ENCODE measurements at places on chromosomes 2 and 18. TPM values are rescaled to one million over a fixed set of nuclear protein-coding genes. Genes with fewer than 3 reads are reported as not detected.
A peak's percentile ranks its signal among the peaks of the same experiment; 100 is the strongest.

REEP1 gene
- total RNA-seq, result not detected

CNRIP1 gene
- not detected for total RNA-seq

SPTBN1 gene
- total RNA-seq, result 120 TPM

SIX3 gene
- total RNA-seq, result not detected

DNA sequence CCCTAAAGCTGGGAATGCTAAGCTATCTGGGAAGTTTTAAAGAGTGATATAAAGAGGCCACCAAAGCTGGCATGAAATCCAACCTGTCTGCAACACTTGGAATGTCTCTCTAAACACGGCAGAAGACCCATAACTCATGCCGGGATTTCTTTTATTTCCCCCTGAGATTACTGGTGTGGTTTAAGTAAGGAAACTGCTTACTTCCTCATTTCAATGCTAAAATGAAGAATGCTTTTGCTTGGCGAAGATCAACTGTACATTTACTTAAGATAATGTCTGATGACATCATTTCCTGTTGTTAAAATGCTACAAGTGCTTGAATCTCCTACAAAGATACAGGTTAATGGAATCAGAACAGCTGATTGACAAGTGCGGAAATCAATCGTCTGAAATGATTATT lies 353.8 kb upstream of the SALL3 start:
- DNase-seq, result no peak

- DNase-seq, result no peak
These were observed 504.0 kb downstream of the PLCL1 start for GRCh38 chr2:198308368-198308767.

DNA sequence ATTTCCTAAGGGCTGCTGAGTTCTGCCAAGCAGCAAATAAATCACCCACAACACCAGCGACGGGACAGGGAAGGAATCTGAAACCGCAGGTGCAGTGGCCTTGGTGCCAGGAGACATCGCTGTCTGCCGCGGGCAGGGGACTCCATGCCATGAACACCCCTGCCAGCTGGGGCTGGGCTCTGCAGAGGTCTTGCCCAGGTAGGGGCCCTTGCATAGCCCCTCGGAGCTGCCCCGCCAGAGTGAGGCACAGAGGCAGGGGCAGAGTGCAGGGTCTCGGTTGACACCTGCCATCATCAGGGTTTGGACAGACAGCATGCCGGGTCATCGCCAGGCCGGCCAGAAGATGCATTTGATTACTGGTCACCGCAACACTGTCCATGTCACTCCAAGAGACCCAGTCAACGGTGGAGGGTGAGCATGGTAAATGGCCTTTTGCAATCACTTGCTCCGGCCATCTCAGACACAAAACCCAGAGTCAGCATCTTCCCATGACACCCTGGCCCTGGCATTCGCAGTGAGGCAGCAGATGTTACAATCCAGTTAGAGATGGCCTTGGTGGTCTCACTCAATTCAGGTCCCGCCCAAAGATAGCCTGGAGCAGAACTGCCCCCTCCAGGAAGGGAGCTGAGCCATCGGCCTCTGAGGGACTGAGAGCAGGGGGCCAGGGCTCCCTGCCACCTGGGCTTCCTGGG lies 255.4 kb downstream of the NDUFA10 start:
- peak; percentile 18 for DNase-seq

DNA sequence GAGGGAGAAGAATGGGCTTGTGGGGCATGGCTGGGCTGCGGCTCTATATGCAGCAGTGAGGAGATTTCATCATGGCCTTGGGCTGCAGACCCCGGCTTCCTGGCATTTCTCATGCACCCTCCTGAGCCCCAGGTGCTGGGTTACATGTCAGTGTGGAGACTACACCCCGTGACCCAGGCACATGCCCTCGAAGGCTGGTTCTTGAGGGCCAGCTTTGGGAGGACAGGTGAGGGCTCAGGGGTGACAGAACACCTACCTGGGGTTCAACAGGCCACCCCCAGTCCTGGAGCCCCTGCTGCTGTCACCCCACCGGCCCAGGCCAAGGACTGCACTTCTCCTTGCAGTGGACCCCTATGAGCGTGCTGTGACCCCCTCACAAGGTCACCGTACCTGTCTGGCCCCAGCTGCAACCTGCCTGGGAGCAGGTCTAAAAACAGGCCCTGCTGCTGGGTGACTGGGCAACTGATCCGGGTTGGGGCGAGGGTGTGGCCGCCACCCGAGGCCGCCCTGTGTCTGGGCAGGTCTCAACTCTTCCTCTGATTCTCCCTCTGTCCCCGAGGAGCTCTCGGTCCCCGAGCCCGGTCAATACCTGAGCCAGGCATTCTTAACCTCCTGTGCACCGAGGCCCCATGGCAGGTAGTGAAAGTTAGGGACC lies 94.8 kb upstream of the OTOS start:
- peak; percentile 24 for DNase-seq

- no peak for DNase-seq
These were observed 253.3 kb upstream of the TCF4 start for GRCh38 chr18:55841314-55841713.

- DNase-seq, result no peak
These were observed 53.1 kb downstream of the ACVR1 start for GRCh38 chr2:157822993-157823392.

GRCh38 chr2:236871500-236872001 lies 214.1 kb upstream of the COPS8 start:
- no peak for DNase-seq

DNA sequence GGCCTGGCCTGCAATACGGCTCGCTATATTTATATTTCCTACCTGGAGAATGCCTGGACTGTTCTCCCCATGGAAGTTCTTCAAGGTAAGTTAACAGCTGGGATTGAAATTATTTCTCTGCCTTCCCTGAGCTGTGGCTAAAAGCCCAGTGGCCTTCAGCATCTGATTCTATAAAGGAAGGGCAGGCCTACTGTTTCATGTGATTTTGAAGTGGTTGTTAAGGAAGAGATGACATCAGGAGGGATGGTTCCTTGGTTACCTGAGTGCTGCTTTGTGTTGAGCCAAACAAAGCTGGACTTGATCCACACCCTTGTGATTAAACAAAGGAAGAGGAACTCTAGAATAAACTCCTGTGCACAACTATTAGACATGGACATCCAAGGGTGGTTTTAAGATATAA lies 61.6 kb downstream of the MFSD6 start:
- DNase-seq, result no peak

GRCh38 chr18:58871514-58872420 lies 7.1 kb downstream of the ZNF532 start:
- no peak for DNase-seq
